KBM-7 (cell line): ENCODE measurements at places on chromosomes 4 and X.

DNA sequence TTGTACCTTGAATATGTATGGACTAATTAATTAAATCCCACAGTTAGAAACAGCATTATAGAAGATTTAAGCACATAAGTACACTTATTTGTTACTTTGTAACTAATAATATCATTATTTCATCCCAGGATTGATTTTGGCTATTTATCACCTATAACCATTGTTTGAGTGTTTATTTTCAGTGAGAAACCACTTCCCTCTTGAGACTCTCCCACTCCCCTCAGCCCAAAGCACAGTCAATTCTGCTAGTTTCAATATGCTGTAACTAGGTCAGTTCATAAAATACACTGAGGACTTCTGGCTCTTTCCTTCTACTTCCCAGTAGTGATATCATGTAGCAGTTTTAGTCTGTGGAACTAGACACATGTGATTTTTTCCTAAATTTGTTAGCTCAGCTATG is 16.3 kb downstream of the OFD1 start:
- DNase-seq: no peak

- no peak for DNase-seq
Measured at GRCh38 chrX:29348288-29348687, 761.0 kb downstream of the IL1RAPL1 start.

- no peak for DNase-seq
Measured at GRCh38 chr4:138230048-138230447, 12.1 kb downstream of the SLC7A11 start.

GRCh38 chrX:26411045-26411444 is 195.1 kb downstream of the MAGEB5 start:
- no peak for DNase-seq

DNA sequence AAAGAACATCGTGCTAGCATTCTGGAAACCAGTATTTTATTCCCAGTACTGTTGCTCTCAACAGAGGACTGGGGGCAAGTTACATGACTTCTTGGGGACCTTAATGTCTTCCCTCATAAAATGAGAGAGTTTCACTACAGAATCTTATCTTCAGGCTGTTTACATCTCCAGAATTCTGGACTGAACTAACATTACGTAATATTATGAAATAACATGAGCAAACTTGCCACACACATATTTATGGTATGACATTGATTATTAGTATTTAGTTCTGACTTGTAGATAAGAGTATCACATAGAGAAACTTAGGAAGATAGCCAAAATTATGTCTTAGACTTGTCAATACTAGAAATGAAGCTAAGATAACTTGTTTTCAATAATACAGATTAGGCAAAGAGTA is 68.0 kb downstream of the NFKB1 start:
- DNase-seq: no peak

DNA sequence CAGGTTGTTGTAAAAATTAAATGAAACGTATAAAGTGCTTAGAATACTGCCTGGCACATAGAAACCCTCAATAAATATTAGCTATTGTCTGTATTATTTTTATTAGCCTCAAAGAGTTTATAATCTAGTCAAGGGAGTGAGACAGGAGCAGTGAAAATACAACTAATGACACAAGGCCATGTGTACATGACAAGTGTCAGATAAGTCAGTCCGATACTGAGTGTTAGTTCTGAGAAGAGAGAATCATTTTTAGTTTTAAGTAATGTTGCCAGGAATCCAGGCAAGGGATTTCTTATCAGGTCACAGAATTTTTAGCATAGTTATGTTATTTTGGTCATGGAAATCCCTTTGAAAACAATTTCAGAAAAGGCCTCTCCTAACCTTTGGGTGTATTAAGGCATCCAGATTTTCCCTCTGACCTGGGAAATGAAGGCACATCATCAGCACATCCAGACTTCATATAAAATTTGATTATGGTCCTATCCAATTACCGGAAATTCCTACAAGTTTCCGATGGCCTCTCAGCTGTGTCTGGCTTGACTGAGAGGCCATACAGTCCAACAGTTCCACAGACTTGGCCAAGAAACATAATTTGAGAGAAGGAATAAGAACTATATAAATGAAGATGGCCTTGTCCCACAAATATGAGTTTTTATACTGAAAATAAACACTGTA is 35.7 kb downstream of the PPARGC1A start:
- no peak for DNase-seq

GRCh38 chr4:71553605-71554004 is 214.8 kb downstream of the SLC4A4 start:
- peak; percentile 11 for DNase-seq

DNA sequence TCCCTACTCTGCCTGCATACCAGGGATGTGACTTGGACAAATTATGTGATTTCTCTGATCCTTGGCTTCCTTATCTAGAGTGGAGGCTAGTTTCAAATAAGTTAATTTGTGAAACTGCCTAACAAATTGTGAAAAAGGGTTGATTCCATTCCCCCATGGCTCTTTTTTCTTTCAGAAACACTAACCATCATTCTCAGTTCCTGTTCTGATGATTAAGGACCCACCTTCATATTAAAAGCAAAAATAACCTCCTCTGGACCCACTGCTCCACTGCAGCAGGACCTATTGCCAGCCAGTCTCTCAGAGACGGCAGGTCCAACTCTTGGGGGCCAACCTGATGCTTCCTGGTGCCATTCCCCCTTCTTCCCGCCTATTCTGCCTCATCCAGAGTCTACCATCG is 4.5 kb upstream of the ANXA5 start:
- no peak for DNase-seq

GRCh38 chr4:145868637-145869409 is 69.8 kb downstream of the ZNF827 start:
- DNase-seq: no peak

DNA sequence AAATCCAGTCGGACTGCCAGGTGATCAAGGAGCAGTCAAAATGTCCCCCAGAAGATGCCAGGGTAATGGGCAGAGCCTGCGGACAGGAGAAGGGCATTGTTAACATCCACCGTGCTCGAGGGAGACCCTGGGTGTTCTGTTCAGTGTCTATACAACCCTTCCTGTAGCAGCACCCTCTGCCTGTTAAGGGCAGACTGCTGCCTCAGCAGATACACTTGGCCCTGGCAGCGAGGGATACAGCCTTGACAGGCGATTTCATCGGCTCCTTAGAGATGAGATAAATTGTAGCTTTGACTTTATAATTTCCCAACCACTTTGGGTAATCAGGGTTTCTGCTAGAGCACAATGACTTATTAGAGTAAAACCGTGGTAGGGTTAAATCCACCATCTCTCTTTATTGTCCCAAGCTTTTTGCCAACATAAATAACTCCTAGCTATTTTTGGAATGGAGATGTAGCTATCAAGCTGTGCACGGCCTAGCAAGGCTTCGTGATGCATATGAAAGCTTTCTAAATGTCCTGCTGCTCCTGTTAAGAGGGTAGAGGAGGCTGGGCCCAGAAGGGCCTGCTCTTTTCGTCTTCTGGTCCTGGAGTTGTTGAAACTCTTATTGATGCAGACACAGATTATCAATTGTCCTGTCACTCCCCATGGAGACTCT is 195.9 kb downstream of the CPEB2 start:
- no peak for DNase-seq

- DNase-seq: no peak
Measured at GRCh38 chr4:69708211-69708610, 52.2 kb downstream of the SULT1B1 start.

- no peak for DNase-seq
Measured at GRCh38 chrX:138718941-138719340, 7.4 kb upstream of the FGF13 start.

- no peak for DNase-seq
Measured at GRCh38 chrX:7264399-7264798, 116.4 kb upstream of the PUDP start.

- DNase-seq: no peak
Measured at GRCh38 chr4:38738940-38739803, 43.6 kb downstream of the TLR10 start.

- no peak for DNase-seq
Measured at GRCh38 chr4:173464481-173464880, 65.5 kb downstream of the HAND2 start.

GRCh38 chr4:99383833-99384392 is 31.4 kb upstream of the ADH1C start:
- no peak for DNase-seq

DNA sequence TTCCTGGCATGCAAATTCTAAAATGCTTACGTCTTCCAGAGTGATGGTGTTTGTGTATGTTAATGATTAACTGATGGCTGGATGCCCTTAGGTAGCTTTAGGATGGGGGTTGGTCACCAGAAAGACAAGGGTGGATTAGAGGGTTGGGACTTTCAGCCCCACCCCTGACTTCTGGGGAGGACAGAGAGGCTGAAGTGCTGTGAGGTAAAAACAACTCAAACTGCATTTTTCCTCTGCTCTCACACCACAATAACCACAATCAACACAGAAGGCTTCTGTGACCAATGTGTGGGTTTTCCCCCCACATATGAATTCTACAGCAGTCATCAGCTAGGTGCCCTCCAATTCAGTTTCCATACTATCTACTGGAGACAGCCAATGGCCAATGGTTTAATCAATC is 18.7 kb upstream of the DDIT4L start:
- DNase-seq: no peak

GRCh38 chr4:96993560-96993959 is 1149.7 kb downstream of the STPG2 start:
- no peak for DNase-seq
